ENCODE measurements at places on chromosomes 4 and X.

- no peak for DNase-seq
Observed at GRCh38 chrX:140087875-140088274, 122.6 kb upstream of the CXorf66 start.

DNA sequence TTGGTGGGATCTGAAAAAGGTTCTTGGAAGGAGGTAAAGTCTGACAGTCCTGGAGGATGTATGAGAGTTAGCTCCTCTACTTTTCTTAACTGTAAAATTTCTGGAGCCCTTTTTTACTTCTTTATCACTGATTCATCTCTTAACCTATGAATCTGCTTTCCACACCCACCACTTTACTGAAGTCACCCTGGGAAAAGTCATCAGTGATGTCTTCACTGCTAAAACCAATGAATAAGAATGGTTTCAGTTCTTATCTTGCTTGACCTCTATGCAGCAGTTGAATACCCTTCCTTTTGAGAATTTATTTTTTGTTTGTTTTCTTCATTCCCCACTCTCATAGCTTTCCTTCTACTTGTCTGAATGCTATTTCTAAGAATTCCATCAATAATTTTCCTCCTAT is 80.0 kb downstream of the AREG start:
- DNase-seq, result peak; percentile 27

- DNase-seq, result peak; percentile 59
Observed at GRCh38 chrX:119622356-119623232, 16.4 kb upstream of the NKRF start.

- DNase-seq, result no peak
Observed at GRCh38 chr4:187172340-187172761, 448.7 kb upstream of the FAT1 start.

DNA sequence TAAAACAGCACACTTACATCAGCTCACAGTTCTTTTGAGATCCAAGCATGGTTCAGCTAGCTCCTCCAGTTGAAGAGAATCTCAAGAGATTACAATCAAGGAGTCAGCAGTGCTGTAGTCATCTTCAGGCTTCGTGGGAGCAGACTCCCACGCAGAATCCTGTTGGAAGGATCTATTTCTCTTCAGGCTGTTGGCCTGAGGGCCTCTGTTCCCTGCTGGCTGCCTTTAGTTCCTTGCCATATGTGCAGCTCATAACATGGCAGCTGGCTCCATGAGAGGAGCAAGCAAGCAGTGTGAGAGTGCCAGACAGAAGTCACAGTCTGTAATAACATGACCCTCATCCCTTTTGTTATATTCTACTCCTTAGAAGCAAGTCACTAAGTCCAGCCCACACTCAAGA is 168.6 kb downstream of the COX18 start:
- no peak for DNase-seq

DNA sequence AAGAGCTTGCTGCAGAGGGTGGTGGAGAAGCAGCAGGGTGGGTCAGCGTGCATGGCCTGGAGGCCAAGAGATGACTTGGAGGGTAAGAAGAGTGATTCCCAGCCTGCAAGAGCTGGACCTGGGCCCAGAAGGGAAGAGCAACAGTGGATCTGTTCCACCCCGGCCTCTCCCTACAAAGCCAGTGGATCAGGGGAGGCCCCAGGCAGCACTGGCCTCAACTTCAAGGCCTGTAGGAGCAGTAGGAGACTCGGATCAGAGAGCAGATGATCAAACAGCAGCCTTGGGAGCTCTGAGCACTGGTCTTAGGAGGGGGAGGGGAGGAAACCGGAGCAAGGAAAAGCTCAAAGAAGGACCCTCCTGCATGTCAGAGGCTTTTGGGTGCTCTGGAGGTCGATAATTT is 7.6 kb downstream of the L1CAM start:
- DNase-seq, result no peak

- DNase-seq, result no peak
Observed at GRCh38 chr4:7444731-7445130, 10.0 kb upstream of the PSAPL1 start.

- no peak for DNase-seq
Observed at GRCh38 chr4:172842779-172843178, 325.8 kb upstream of the GALNT7 start.

- no peak for DNase-seq
Observed at GRCh38 chr4:108940149-108940548, 177.3 kb upstream of the ETNPPL start.
